ENCODE measurements at places on chromosomes 3 and 15.
A peak's percentile ranks its signal among the peaks of the same experiment; 100 is the strongest.

GRCh38 chr3:16482770-16483531 lies 30.5 kb downstream of the RFTN1 start:
- DNase-seq, result peak; percentile 81

DNA sequence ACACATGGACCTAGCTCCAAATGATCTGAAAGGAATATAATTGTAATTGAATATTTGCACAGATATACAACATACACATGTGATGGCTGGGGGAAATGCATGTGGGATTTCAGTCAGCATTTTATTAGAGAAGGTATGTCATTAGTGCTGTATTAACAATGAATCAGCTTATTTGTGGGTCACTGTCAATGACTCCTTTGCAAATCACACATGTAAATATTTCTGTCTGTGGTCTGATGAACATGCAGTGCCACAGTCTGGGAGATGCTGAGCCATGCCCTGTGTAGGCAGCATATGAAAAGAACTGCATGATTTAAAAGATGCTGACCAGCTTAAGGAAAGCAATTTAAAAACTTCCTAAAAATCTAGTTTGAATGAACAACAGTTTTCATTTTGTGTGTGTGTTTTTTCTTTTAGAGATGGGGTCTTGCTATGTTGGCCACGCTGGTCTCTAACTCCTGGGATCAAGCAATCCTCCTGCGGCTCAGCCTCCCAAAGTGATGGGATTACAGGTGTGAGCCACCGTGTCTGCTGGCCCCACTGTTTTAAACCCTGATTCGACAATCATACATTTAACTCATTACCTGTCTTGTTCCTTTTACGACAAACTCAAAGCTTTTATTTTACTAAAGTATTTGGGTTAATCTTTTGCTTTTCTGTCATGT lies 803 bp upstream of the B3GNT5 start:
- DNase-seq, result no peak

- no peak for DNase-seq
Observed at GRCh38 chr15:34654625-34655024, 71.2 kb upstream of the GOLGA8B start.

DNA sequence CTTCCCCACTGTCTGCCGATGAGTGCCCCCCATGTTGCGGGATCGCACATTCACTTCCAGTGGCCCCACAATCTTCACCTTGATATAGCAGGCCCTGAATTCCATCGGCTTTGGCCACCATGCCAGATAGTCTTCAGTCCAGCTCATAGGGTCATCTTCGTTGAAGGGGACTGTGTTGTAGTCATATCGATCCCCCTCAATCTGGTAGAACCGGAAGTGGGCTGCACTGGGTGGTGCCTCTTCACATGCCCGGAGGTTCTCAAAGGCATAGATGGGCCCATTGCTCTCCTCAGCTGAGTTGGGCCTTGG lies 12.1 kb upstream of the CLPX start:
- DNase-seq, result no peak

DNA sequence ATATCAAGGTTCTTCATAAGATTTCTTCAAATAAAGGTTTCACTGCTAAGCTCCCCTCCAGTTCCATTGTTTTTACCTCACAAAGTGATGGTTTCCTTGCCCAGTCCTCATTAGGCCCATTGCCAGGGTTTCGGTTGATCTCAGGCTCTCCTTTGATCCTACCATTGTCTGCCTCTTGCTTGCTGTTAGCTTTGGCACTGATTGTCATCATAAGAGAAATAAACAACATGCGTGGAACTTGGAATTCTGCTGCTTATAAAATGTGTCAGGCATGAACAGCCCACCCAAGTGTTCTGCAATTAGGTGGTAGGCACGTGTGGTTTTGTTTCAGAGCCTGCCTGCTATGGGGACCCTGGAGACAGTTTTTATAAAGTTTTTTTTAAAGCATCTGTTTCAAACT lies 107.6 kb upstream of the BFSP2 start:
- no peak for DNase-seq

DNA sequence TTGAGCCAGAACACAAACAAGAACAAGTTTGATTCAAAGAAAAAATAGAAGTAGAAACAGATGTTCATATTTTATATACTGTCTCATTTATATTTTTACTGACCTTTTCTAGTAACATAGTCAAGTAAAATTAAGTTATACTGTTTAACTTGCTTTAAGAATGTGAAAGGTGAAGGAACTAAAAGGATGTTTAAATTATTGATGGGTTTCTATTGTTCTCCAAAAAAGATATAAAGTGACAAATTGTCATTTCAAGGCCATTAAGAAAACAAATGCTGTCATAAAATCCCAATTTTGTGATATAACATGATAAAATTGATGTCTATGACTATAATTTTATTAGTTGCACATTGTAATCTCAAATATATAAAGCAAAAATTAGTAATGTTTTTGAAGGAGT lies 7.3 kb downstream of the GPR149 start:
- no peak for DNase-seq

DNA sequence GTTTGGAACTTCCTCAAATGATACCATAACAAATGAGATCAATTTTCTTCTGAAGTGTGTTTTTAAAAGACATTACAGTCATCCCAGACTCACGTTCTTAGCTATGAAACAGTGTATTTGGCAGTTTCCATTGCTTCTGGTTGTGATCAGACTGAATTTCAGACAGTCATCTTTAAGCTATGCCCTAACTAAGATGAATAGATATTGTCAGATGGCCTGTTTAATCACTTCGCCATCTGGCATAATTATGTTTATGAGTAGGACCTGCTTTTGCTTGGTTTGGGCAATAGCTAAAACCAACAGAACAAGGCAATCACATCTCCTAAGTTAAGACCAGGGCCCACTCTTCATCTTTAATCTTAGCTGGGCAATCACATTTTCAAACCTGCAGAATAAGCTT lies 313.1 kb downstream of the SV2B start:
- DNase-seq, result no peak

GRCh38 chr3:150035910-150036612 lies 65.4 kb upstream of the PFN2 start:
- DNase-seq, result no peak

GRCh38 chr3:49657208-49657915 lies 16.8 kb upstream of the APEH start:
- no peak for DNase-seq

DNA sequence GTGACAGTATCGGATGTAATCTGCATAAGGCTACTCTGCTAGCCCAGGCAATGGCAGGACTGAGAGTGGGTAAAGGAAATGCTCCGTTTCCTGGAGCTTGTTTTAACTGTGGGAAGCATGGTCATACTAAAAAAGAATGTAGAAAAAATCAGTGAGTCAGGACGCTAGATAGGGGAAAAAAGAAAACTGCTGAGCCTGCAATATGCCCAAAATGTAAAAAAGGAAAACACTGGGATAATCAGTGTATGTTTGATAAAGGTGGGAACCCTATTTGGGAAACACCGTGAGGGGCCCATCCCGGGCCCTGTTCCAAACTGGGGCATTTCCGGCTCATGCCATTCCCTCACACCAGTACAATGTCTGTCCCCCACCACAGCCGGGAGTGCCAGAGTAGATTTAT lies 775.8 kb downstream of the ZPLD1 start:
- no peak for DNase-seq

- DNase-seq, result peak; percentile 42
Observed at GRCh38 chr3:8778475-8778874, 9.1 kb upstream of the OXTR start.

- DNase-seq, result no peak
Observed at GRCh38 chr3:194492001-194492400, 5.2 kb upstream of the ATP13A3 start.

DNA sequence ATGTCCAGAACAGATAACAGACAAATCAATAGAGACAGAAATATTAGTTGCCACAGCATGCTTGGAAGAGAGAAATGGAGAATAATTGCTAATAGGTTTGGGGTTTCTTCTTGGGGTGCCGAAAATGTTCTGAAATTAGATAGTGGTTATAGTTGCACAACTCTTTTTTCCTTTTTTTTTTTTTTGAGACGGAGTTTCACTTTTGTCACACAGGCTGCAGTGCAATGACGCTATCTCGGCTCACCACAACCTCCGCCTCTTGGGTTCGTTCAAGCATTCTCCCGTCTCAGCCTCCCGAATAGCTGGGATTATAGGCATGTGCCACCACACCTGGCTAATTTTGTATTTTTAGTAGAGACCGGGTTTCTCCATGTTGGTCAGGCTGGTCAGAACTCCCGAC lies 163.3 kb downstream of the PLCH1 start:
- DNase-seq, result peak; percentile 66

DNA sequence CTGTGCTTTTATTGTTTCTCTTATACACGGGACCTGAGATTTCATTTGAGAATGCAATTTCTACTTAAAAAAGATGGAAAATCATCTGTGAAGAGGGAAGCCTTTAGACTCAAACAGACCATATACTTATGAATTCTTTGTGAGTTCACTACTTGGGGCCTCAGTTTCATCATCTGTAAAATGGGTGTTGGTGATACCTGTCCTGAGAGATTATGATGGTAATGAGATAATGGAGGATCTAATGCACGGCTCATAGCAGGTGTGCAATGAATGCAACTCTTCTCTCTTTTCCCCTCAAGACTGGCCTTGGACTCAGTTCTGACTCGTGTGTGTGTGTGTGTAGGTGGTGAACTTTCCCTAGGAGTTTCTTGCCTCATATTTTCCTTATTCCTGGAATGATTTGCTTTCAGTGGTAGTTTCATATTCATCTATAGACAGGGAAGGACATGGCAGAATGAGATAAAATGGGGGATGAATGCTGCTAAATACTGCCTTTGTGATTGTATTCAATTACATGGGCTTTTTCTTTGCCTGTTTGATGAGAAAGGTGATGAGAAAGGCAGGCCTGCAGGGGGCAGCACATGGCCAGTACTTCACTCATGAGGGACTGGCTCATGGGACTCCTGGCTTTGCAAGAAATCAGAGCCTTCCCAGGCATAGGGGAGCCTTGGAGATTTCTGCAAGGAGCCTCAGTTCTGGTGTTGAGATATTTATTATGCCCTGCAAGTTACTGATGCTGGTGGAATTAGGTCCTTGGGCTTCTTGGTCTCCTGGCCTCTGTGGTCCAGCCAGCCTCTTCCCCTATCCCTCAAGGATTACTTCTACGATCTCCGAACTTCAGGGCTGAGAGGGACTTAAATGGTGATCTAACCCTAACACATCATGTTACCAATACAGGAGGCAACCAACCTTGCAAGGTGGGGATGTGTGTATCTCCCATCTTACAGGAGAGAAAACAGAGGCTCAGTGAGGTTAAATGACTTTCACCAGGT lies 70.7 kb downstream of the RPLP1 start:
- peak; percentile 91 for DNase-seq

GRCh38 chr15:41492597-41493204 lies 973 bp upstream of the ITPKA start:
- DNase-seq, result peak; percentile 59

- peak; percentile 87 for DNase-seq
Observed at GRCh38 chr3:167684388-167684993, 30.7 kb upstream of the WDR49 start.

GRCh38 chr3:196886144-196886543 lies 18.4 kb downstream of the SENP5 start:
- DNase-seq, result no peak

GRCh38 chr15:39747326-39747725 lies 35.3 kb downstream of the FSIP1 start:
- no peak for DNase-seq

DNA sequence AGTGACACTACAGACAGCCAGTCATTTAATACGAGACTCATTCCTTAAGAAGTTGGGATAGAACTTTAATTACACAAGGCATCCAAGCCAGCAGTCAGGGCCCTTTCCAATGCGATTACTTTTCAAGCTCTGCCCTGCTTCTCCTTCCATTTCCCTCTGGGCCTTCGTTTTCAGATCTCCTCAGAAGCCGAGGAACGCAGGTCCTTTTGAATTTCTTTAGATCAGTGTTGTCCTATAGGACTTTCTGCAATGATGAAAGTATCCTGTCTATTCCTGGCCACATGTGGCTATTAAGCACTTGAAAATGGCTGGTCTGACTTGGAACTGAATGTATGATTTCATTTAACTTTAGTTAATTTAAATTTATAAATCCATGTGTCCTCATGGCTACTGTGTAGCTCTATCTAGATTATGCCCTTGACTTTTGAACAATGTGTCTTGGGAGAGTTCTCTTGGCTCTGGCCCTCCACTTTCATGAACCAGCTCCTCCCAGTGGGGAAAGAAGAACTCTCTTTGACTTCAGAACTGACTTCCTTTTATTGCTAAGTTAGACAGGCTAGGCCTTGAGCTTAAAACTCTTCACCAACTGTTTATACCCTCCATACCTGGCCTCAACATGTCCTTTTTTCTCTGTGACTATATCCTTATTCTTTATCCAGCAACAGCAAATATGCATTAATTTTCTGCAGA lies 22.6 kb downstream of the TGFBR2 start:
- DNase-seq, result peak; percentile 80

GRCh38 chr3:156473341-156473740 lies 81.6 kb downstream of the SSR3 start:
- DNase-seq, result no peak

DNA sequence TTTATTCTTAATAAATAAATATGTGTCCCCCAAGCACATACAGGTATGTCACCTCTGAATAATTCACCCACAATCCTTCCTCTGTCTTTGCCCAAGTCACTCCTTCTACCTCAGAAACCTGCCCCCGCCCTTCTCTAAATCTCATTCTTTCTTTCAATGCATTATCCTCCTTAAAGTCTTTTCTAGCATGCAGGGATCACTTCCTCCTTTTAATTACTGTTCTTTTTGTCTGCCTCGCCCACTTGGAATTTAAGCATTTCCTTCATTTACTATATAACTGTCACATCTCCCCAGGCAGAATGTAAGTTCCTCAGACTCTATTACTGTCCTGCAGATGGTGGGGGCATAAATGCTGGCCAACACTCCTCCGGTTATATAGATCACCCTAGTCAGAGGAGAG lies 7.8 kb downstream of the CCDC80 start:
- no peak for DNase-seq

DNA sequence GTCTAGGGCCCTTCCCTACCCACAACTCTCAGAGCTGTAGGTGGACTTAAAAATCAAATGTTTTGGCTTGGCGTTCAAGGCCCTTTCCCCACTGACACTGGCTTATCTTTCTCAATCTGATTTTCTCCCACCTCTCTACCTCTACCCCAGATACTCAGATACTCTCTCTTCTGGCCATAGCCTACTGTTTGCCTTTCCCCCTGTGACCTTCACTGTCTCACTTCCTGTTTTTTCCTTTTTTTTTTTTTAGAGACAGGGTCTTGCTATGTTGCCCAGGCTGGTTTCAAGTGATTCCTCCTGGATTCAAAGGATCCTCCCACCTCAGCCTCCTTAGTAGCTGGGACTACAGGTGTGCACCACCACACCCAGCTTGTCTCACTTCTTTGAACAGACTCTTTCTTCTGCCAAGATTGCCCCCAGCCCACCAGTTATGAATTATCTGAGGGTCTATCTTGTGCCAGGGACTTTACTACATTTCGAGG lies 4.6 kb downstream of the CHRNB4 start:
- no peak for DNase-seq

DNA sequence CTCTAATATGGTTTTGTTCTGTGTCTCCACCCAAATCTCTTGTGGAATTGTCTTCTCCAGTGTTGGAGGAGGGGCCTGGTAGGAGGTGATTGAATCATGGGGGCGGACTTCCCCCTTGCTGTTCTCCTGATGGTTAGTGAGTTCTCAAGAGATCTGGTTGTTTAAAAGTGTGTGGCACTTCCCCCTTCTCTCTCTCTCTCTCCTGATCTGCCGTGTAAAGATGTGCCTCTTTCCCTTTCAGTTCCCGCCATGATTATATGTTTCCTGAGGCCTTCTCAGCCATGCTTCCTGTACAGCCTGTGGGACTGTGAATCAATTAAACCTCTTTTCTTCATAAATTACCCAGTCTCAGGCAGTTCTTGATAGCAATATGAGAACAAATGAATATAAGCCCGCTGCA lies 33.1 kb downstream of the RETNLB start:
- no peak for DNase-seq

GRCh38 chr15:39407116-39407515 lies 173.8 kb upstream of the THBS1 start:
- no peak for DNase-seq
